ENCODE measurements at places on chromosomes 3 and 15.

DNA sequence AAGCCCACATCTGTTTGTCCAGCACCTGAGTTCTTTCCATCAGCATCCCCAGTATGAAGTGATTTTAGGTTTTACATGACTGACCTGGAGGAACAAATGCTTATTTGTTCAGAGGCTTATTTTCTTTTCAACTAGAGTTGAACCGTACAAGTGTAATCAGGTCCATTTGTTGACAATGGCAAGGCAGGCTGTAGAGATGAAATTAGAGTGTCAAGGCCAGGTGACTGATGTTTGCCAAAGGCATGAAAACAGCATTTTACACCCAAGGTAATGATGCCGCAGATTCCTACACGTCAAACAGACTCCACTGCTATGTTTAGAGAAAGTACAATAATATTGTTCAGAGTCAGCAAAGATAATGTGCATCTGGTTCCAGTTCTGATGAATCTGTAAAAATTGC is 96.5 kb downstream of the KCNAB1 start:
- no peak for DNase-seq

- DNase-seq = no peak
Observed at GRCh38 chr3:178275311-178275710, 260.9 kb upstream of the KCNMB2 start.

- DNase-seq = no peak
Observed at GRCh38 chr3:112143251-112143650, 10.2 kb upstream of the GCSAM start.

- no peak for DNase-seq
Observed at GRCh38 chr3:8282541-8283165, 219.0 kb upstream of the LMCD1 start.

DNA sequence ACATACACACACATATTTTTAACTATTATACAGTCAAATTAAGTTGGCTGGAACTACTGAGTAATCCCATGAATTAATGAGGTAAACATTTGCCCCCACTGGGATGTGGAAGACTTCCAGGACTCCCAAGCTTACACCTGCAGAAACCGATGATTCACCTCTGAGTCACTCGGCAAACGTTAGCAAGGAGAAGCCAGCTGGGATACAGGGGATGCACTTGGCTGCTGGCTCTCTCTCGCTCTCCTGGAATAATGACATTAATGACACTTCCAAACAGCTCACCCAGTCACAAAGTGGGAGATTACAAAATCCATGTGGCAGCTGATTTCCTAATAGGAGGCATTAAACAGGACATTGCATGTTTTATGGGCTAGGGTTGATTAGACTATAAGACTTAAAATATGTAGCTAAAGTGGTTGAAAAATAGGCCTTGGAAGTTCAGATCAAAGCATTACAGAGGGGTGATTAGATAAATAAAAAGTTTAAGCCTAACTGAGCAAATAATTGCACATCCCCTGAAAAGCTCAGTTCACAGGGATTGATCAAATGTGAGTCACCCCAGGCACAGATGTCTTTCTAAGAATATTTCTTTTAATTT is 500.9 kb downstream of the SOX2 start:
- no peak for DNase-seq

- DNase-seq = no peak
Observed at GRCh38 chr3:149529099-149529498, 54.6 kb downstream of the TM4SF4 start.

DNA sequence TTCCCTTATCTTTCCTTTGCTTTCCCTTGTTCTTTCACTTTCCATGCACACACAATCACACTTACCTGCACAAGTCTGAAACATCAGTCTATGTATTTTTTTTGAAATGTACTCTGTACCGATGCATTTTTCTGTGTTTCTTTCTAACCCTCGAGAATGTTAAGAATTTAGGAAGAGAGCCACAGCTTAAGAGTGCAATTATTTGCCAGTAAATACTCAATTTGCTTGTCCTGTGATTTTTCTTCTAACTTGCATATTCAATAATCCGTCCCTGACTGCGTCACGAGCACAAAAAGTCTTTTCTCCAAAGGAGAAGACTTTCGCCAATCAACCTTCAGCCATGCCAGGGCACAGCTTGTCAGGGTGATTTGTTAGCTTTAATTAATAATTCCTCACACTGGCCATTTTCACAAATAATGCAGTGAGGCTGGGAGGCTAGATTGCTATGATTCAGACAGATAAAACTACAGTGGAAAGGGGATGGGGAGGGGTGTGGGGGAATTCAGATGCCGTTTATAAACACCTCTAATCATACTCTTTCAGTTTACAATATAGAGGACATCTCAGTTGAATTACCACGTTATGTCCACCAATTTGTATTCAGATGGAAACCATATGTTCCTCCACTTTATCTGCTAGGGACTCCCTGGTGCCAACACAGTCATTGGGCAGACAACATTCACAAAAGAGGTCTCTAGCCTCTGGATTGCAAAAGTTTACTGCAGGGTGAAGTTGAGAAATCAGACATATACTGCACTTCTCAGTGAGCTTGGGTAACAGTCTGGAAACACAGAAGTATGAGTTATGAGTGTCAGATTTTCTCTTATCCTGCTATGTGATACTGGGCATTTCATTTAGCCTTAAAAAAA is 388.0 kb downstream of the ZBTB20 start:
- no peak for DNase-seq

- no peak for DNase-seq
Observed at GRCh38 chr15:36737430-36737891, 158.0 kb downstream of the CDIN1 start.

- DNase-seq = no peak
Observed at GRCh38 chr3:127903611-127904375, 11.2 kb upstream of the KBTBD12 start.

GRCh38 chr15:51658664-51659063 is 22.6 kb upstream of the SCG3 start:
- DNase-seq = no peak

DNA sequence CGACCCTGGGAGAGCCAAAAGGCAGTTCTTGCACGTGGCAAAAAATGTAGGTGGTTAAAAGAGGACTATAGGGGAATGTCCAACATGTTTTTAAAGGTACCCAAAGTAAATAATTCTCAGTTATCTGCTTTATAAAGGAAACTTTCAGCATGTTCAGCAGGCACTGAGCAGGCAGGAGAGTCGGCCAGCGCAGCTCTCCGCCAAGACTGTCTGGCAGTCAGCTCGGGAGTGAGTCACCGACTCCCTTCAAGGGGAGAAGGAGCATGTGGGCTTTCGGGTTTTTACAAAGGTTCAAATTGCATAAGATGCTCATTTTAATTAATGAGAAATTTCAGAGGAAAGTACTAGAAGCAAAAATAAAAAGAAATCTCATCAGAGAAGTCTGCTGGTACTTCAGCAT is 7.0 kb downstream of the GABRA5 start:
- DNase-seq = no peak

GRCh38 chr3:101926594-101927105 is 77.3 kb downstream of the NFKBIZ start:
- DNase-seq = no peak

GRCh38 chr15:61195116-61196002 is 33.7 kb downstream of the RORA start:
- peak; percentile 4 for DNase-seq

GRCh38 chr3:4322635-4323034 is 19.5 kb downstream of the SETMAR start:
- no peak for DNase-seq

DNA sequence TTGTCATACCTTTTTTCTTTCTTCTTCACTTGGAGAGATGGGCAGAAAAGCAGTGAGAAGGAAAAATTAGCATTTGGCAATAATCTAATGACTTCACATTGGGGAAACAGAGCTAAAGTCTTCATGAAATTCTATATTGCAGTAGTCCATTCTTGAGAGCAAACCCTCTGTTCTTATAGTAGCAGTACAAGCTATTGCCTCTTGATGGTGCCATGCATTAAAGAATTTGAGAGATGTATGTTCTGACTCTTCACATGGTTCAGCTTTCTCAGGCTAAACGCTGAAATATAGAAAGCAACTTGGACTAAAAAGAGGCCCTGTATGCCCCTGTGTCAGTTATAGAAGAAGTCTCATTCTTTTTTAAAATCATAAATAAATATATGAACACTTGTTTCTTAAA is 36.0 kb downstream of the PHLDB2 start:
- no peak for DNase-seq

DNA sequence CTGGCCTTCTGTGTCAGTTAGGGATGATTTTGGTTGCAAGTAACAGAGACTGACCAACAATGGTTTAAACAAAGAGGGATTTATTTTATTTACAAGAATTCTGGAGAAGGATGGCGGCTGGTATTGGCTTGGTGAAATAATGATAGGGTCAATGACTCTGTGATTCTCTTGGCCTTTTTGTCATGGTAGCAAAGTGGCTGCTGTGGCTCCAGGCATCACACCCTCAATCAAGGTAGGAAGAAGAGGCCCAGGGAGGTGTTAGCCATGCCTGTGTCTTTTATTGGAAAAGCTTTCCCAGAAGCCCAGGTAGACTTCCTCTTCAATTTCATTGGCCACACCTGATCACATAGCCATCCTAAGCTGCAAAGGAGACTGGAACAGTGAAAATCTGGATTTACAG is 13.1 kb downstream of the FAM107A start:
- no peak for DNase-seq

DNA sequence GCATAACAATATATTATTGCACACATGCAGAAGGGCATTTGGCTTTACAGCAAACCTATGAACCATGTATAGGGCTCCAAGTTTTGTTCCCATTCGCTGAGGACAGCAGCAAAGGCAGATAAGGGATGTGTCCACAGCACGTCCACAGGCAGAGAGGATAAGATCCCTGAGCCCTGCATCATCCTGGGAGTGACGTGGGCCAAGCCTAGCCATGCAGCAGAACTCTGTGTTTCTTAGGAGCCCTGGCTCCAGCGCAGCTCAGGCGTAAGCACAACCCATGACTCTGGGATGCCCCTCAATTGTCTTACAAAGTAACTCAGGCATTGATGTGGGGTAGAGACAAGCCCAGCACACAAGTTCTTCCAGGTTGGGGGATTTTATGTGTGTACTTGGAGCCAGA is 194.3 kb upstream of the CTDSPL start:
- DNase-seq = no peak

DNA sequence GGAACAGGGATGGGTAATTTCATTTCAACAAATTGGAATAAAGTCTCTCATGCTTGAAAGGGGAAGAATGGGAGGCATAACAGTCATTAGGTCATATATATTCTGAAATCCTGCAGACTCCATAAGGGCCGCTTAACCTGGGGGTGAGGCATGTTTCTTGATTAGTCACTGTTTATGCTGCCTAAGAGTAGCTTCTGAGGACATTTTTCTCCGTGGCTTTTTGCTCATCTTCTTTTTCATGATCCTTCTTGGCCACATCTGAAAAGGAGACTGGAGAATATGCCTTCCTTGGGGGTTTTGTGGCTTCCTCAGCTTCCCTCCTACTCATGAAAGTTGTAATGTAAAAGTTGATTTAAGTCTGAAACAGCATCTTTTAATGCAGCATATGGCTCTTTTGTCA is 20.0 kb upstream of the CFAP20DC start:
- DNase-seq = no peak

DNA sequence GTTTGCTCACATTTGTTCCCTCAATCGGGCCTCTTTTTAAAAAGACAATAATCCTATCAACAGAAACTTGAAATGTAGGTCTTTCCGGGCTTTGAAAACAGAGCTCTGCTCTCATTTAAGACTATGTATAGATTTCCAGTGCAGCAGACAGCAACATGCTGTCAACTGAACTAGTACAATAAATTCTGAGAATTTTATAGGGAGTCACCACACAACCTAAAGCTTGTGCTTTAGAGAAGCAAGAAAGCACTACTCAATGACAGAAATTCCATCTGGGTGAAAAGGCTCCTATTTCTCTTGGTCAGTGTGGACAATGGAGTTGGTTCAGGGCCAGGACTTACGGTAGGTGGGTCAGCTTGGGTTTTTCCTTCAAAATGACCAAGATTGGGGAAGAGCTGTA is 583.5 kb downstream of the ROBO1 start:
- DNase-seq = no peak

DNA sequence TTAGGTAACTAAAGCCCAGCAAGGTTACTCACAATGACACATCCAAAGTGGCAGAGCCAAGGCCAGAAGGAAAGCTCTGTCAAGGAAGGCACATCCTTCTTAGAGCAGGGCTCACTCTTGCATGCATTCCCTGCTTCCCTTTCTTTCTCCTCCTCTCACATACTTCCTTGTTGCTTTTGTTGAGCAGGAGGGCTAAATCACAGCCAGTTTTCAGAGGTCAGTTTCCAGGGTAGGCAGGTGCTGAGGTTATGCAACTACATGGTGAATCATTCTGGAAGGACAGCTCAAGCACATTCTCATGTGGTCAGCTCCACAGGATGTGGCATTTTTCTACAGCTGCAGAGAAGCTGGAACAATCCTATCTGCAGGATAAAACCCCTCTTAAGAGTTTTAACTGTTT is 275.6 kb downstream of the ZNF621 start:
- no peak for DNase-seq

DNA sequence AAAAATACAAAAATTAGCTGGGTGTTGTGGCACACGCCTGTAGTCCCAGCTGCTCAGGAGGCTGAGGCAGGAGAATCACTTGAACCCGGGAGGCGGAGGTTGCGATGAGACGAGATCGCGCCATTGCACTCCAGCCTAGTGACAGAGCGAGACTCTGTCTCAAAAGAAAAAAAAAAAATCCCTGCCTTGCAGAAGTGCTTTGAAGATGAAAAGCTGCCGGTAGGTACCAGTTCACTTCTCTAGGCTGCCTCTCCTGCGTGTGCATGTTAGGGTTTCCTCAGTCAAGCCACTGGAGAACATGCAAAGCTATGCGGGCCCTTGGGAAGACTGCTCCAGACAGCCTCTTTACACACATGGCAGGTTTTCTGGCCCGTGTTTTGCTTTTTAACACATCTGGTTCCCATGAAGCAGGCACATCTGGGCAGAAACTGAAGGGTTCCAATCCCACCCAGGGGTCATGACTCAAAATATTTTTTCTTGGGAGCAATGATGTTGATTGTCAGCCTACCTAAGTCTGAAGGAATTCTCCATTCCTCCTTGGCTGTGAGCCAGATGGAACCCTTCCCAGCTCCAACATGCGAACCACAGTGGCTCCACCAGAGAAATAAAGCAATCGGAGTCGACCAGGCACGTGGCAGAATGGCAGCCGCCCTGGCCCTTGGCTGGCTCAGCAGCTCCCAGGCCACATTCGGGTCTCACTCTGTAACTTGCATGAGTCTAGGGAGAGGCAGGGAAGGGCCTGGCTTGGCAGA is 29.6 kb downstream of the MGLL start:
- no peak for DNase-seq

- no peak for DNase-seq
Observed at GRCh38 chr3:171339598-171339997, 120.6 kb downstream of the TNIK start.

- no peak for DNase-seq
Observed at GRCh38 chr3:186909078-186909853, 21.1 kb upstream of the ST6GAL1 start.
